Activated gamma-delta T cell treated with Interleukin-2 at 50 U/mL for 16 hours (primary cell): ENCODE measurements at places on chromosomes 13 and 19.

- DNase-seq = no peak
These were observed 49.9 kb downstream of the EDNRB start for GRCh38 chr13:77868717-77869116.

GRCh38 chr19:52296400-52296772 is 583 bp upstream of the ZNF480 start:
- no peak for DNase-seq

DNA sequence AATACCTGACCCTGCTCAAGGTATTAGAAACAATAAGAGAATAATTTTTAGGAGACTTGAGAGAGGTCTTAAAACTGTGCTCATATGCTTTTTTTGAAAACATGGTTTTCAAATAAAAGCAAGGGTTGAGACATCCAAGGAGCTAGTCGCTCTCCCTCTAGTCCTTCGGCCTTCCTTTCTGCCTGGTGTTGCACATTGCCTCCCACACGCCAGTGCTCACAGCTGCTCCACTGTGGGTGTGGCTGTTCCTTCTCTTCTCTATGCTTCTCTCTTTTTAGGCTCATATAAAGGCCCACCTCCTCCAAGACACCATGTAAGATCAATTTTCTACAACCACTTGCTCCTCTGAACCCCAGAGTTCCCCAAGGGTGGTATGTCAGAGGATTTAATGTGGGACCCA is 352.6 kb downstream of the ENOX1 start:
- DNase-seq = no peak

- no peak for DNase-seq
These were observed 49.4 kb upstream of the INTS6 start for GRCh38 chr13:51502153-51502651.

DNA sequence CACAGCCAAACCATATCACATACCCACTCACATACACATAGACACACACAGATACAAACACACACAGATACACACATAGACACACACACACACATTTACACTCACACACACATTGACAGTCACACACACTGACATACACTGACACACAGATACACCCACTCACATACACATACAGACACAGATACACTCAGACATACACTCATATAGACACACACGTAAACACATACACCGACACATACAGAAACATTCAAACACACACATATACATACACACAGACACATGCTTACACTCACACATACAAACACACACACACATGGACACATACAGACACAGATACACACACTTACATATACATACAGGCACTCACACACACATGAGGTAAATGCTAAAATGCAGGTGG is 30.2 kb downstream of the GJA3 start:
- no peak for DNase-seq

GRCh38 chr13:98568918-98569317 is 8.0 kb downstream of the STK24 start:
- DNase-seq = no peak

DNA sequence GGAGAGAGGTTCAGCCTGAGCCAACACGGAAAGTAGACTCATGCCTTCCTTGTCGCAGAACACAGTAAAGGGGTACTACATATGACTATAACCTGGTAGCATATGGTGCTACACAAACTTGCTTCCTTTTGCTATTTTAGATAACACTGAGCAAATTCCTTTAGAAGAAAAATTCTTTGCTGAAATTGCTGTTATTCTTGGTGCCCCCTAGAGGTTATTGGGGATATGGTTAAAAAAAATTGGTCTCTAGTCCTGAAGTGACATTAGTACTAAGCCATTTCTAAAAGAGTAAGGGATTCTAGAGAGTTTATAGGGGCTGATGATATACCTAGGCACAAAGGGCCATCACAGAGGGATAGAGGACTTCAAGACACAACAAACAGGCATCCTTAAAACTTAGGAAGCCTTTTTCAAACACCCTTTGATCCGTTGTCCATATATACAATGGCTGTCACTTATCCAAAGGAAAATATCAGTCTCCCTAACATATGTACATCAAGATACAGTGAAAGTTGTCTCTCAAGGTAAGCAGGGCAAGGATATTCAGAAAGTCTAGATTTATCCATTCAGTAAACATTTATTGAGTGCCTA is 13.9 kb upstream of the HS6ST3 start:
- no peak for DNase-seq

DNA sequence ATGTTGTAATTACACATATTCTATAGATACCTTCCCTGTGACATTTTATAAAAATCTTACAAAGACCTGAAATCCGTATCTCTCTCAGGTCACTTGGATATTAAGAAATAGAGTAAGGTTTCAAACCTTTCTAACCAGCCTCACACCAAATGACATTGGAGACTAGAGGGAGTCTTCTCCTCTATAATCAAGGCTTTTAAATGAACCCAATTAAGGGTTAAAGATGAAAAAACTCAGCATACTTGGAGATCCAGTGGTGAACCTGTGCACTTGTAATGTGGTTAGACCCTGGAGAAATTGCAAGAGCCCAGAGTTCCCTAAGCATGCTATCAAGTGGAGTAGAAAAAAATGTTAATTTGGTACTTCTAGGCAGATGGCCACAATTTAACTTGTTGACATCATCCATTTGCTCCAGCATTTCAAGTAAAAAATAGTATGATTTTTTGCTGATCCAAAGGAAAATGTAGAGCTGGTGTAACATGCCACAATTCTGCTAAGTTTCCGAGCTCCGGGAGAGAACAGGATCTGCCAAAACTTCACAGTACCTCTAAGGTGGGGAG is 554.1 kb upstream of the MIR17HG start:
- DNase-seq = no peak

DNA sequence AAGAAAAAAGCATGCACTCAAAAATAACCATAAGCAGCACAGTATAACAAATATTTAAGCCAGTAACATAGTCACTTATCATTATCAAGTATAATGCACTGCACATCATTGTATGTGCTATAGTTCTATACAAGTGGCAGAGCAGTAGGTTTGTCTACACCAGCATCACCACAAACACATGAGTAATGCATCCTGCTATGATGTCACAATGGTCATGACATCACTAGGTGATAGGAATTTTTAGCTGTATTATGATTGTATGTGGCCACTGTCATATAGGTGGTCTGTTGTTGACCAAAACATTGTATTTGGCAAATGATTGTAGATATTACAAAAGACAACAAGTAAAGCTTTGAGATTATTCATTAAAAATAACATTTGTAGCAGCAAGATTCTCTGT is 860.7 kb upstream of the GPC6 start:
- DNase-seq = no peak

- peak; percentile 3 for DNase-seq
These were observed 32.4 kb downstream of the RASA3 start for GRCh38 chr13:114099918-114100445.

DNA sequence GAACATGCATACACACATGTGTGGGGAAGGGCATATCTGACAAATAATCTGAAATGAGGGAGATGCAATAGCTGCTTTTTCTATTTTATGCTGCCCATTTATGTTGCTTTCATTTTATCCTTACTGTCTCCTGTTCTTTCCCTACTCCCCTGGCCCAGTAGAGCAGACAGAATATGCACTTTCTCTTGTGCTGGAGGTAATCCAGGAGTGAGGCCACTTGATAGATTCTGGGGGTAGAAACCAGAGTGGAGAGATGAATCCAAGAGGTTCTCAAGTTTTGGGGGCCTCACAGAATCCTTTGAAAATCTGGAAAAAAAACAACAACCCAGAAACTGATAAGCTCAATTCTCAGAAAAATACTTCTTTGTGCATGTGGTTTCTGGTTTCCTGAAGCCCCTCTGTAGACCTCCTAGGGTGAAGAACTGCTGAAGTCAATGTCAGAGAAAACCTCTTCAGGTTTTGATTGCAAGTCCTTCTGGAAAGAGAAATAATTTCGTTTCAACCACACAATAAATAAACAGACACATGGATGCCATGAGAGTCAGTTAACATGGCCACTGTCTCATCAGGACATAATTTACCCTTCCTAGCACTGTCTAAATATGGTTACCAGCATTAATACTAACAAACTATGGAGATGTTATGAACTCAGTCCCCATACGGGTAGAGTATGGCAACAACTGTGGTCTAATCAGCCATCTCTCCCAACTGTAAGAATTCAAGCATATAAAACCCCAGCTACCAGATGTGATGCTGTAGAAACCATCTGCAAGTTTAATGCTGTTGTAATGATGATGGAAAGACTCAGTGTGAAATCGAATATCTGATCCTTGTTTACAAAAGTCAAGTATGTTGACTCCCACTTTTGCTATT is 355.6 kb downstream of the SLC7A1 start:
- DNase-seq = no peak

DNA sequence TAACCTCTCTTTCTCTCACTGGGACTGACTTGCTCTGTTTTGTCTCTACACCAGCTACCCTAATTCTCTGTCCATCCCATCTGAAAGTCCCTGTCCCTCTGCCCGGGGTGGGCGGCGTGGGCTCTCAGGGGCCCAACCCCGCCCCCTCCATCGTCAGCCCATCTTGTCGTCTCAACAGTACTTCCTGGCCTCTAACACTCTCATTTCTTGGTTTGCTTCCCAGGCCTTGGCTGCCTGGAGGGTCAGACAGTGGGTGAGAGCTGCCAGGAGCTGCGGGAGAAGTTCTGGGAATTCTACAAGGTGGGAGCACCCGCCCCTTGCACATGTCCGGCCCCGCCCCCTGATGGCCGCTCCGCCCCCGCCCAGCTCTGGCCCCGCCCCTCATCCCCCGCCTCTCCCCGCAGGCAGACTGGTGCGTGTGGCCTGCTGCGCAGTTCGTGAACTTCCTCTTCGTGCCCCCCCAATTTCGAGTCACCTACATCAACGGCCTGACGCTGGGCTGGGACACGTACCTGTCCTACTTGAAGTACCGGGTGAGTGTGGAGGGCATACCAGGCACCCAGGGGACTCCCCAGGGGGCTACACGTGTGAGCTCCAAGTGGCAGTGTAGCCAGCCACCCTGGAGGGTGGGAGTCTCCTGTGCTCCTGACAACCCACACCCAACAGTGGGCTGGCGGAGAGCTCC is 1.7 kb downstream of the MPV17L2 start:
- no peak for DNase-seq

DNA sequence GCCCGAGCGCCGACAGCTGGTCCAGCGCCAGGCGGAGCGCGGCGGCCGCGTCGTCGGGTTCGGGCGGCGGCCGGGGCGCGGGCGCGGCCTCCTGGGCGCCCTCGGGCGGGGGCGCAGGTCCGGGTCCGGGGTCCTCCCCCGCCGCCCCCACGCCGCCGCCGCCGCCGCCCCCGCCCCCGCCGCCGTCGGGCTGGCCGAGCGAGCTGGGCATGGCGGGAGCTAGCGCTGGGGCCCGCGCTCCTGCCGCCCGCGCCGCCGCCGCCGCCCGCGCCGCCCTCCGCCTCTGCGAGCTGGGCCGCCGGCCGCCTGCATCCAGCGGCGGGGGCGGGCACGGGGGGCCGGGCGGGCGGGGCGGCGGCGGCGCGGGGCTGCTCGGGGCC is 287 bp downstream of the MEX3D start:
- no peak for DNase-seq

GRCh38 chr13:106281426-106281825 is 254.0 kb downstream of the EFNB2 start:
- DNase-seq = no peak

DNA sequence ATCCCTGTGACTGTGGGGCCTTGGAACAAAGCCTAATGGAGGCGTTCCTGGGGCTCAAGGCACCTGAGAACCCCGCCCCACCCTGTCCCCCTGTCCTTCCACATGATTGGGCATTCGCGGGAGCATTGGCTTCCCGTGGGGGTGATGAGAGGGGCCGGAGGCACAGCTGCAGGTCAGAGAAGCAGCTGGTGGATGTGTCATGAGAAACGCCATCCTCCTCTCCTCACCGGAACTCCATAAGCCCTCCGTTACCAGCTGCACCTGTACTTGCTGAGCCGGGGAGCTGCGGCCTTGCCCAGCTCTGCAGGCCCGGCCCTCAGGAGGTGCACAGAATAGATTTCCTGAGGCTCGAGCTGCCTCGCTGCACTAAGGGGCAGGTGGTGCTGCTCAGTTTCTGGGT is 42.0 kb downstream of the CAPN12 start:
- no peak for DNase-seq

DNA sequence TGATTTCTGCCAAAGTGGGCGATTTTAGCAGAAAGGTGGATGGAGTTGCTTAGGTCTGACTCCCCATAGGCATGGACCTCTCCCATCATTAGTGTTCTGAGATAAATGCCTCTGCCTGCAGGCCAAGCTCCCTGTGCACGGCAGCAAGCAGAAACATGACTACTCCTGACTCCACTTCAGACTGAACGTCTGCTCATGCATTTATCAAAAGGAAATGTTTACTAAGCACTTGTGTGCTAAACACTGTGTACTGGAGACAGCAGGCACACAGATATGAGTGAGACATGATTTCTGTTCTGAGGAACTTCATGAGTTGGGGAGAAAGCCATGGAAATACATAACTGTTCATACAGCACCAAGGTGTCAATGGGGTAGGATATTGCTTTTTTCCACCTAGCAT is 149.6 kb downstream of the MIPEP start:
- no peak for DNase-seq

DNA sequence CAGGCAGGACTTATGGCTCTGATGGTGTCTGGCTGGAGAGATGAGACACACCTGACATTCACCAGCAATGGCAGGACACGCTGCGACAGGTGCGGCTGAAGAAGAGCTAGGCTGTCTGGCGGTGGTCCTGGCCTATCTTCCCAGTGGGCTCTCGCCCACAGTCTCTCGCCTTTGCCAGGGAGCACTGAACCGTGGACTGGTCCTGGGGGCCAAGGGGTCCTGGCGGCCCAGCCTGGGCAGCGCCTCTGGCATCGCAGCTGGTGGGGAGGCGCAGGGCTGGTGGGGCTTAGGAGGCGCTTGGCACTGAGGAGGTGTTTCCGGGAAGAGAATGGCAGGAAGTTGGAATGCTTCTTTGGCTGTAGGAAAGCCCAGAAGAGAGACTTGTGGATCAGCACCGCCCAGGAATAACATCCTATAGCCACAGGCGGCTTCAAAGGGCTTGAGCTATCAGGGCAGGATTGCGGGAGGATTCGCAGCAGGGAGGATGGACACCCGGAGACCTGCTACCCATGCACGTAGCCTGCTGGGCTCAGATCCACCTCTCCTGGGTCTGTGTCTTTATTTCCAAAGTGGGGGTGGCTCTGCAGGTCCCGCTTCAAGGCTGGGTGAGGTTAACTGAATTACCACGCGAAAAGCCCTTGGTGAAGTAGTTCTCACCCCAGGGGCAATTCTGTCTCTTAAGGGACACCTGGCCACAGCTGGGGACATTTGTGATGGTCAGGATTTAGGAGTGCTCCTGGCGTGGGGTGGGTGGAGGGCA is 14.6 kb downstream of the KDM4B start:
- no peak for DNase-seq

DNA sequence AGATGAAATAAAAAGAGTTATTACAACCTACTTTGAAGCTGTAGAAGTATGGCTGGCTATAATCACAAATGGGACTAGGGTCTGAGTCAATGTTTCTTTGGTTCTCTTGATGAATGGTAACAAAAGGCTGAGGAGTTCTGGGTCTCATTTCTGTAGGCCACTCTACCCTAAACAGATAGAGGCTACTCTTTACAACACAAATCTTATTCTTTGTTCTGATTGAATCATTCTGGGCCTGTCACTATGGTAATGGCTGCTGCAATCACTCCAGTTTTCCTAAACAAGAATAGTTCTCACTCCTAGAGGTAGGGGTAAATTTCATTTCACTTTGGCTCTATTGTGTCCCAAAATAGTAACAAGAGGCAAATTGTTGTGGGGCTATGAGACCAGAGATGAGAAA is 1714.3 kb upstream of the PCDH20 start:
- DNase-seq = no peak

GRCh38 chr13:112249644-112250610 is 126.2 kb upstream of the SPACA7 start:
- DNase-seq = no peak
